ENCODE measurements at places on chromosomes 13 and 19.

DNA sequence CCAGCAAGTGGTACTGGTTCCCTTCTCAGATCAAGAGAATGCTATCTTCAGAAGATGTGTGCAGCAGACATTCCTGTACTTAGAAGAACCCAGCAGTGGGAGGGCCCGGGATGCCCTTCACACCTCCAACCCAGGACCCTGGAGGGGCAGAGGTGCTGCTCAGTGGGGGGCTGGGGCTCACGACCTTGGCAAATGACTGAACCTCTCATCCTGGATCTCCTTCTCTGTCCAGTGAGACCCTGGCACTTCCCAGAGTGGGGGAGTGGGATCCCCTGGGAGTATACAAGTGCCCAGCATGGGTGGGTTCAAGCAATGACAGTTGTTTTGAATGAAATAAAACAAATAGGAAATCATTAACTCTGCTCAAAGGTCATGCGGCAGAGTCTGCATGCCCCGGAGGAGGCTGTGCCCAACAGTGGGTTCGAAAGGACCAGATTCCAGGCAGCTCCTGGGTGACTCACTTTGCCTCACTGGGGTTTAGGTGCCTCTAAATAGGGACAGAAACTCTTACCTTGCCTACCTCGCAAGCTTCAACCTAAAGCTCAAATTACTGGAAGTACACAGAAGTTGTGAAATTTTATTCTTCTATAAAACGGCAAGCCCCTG lies 26.9 kb downstream of the GGACT start:
- DNase-seq: no peak

GRCh38 chr19:11254666-11255065 lies 7.7 kb downstream of the DOCK6 start:
- DNase-seq: no peak

DNA sequence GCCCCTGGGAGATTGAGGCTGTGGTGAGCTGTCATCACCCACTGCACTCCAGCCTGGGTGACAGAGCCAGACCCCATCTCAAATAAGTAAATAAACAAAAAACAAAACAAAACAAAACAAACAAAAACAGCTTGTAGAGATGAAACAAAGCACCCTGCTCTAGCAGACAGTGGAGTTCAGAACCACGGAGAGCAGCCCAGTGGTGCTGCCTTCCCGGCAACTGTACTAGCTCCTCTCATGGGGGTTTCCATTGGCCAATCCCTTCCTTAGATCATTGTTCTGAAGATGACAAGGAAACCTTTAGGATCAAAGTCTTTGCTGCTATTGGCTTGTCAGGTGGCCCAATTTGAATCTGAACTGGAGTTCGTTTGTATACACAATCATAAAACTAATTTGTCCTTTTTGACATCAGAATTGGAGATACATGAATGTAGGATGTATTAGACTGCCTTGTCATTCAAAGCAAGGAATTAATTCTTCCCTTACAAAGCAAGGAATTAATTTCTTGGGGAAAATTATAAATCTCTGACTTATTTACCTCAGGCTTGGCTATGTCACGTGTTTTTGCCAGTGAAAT lies 19.7 kb upstream of the SYCN start:
- DNase-seq: no peak

DNA sequence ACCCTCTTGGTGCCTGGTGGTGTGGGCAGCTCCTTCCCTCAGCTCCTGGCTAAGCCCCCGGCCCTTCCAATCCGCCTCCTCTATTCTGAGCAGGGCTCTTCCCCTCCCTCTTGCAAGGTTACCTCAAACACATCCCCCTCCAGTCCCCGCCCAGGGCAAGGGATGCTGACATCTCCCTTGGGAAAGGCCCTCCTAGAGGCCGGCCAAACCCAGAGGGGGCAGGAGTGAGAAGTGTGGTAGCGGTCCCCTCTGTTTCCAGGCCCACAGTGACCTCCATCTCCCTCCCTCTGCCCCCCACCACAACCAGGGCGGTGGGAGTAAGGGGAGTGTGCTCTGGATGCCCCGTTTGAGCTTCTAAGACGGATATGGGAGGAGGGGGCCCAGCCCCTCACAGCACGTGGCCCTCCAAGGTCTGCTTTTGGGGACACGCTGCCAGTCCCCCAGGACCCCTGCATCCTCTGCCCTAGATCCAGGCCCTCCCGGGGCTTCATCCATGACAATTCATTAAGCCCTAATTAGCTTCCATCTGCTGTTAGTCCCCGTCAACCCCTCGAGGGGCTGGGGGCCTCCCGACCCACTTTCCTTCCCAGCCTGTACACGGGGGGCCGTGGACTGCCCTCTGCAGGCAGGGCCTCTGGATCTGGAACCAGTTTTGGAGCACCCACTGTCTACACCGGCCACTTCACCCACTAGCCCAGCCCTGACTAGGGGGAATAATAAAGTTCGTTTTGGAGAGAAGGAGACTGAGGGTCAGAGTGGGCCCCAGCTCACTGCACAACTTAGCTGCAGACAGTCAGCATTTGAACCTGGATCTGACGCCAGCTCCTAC lies 2.3 kb downstream of the LINGO3 start:
- DNase-seq: no peak

DNA sequence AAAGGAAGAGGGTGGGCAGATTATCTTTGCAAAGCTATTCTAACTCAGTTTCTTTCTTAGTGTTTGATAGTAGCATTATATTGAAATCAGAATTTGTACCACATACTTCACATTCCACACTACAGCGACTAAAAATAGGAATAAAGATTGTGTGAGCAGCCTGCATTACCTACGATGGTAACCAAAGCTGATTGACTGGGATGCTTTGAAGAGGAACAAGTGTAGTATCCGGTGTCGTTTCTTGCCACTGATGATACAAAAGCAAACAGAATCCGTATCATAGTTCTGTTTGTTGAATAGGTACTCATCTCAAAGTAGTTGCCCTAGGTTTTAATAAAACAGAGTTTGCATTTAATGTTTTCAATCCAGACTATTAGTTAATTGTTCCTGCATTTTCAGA lies 51.2 kb downstream of the FLT3 start:
- DNase-seq: no peak

DNA sequence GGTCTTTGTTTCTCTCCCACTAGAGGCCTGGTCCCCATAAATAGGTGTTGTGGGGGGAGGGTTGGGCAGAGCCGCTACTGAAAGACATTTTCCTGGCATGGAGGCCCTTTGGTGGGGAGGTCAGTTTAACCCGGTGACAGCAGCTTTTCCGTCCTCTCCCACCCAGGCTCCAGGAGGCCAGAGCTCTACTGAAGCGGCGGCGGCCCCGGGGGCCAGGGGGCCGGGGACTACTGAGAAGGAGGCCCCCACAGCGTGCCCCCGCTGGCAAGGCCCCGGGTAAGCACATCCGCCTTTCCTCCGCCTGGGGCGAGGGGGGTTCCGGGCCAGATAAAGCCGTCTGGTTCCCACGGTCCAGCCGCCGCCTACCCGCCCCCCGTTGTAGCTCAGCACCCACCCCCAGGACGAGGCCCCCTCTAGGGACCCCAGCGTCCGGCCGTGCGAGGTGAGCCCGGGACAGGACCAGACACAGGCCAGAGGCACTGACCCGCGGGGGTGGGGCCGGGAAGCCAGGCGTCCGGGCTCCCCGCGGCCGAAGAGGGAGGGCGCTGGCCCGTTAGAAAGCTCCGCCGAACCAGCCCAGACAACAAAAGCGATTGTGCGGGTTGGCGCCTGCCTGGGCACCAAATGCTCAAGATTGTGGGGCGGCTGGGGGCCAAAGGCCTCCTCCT lies 1.1 kb upstream of the LTBP4 start:
- no peak for DNase-seq

DNA sequence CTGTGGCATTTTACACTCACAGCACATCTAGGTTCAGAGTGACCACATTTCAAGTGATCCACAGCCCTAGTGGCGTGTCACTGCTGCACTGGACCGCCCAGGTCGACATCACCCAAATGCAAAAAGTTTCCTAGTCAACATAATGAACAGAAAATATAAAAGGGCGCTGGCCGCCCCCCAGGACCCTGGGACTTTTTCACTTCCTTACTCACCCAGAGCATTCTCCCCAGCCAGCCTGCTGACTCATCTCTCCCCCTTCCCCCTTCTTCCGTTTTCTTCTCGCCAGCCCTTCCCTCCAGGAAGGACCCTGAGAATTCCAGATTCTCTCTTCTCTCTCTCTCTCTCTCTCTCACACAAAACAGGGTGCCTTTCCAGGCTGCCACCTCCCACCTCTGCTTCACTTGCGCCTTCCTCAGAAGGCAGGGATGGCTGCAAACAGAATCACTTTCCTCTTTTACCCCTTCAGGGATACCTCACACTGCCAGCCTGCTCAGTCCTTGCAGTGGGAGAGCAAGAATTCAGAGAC lies 21.0 kb upstream of the GRWD1 start:
- no peak for DNase-seq

DNA sequence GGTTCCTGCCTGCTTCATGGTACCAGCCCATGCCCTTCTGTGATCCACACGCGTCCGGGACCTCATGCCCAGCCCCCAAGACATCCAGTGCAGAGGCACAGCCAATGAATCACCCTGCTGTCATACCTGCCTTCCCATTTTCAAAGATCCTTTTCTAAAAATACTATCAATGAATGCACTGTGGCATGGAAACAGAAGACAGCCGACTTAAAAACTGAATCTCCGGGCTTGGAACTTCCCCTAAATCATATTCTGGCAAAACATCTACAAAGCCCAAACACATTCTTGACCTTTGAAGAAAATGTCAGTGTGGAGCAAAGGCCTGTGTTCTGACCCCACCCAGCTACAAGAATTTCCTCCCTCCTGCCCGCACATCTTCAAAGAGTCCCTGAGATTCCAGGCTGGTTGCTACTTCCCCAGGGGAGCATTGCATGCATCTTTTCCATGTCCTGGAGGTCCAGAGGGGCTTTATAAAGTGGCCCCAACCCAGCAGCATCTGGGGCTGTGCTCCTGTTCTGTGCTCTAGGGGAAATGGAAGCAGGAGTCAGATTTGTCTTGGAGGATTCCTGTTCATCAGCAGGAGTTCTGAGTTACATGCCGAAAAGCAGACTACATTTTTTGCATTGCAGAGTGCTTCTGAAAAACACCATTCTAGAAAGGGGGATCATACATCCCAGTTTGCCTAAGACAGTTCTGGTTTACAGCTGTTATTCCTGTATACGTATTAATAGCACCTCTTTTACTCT lies 135.2 kb downstream of the USP12 start:
- no peak for DNase-seq

GRCh38 chr13:113835461-113836270 lies 28.2 kb downstream of the GAS6 start:
- DNase-seq: no peak

GRCh38 chr19:55377356-55378131 lies 918 bp downstream of the TMEM190 start:
- DNase-seq: no peak

DNA sequence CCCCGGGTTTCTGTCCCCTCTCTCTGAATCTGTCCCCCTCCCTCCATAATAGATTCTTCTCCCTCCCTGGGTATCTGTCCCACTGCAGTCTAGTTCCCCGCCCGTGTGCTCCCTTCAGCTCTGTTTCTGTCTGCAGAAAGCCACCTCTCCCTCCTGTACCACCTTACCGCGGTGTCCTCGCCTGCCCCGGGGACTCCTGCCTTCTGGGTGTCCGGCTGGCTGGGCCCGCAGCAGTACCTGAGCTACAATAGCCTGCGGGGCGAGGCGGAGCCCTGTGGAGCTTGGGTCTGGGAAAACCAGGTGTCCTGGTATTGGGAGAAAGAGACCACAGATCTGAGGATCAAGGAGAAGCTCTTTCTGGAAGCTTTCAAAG lies 1.3 kb downstream of the FCGRT start:
- no peak for DNase-seq

GRCh38 chr19:9597027-9597426 lies 12.7 kb upstream of the ZNF121 start:
- DNase-seq: no peak

GRCh38 chr19:19297759-19298158 lies 22.6 kb downstream of the SUGP1 start:
- DNase-seq: no peak

- DNase-seq: no peak
Observed at GRCh38 chr13:100881291-100881864, 206.8 kb upstream of the TMTC4 start.
